Osteoblast (primary cell): ENCODE measurements at places on chromosomes 7 and 10.

GRCh38 chr10:98323221-98324164, 55.5 kb upstream of the LOXL4 start:
- DNase-seq: peak; percentile 94

GRCh38 chr7:123645516-123645915, 10.2 kb upstream of the LMOD2 start:
- DNase-seq: no peak

GRCh38 chr7:15228831-15229230, 326.3 kb upstream of the DGKB start:
- DNase-seq: no peak

- DNase-seq: no peak
These were observed 303.7 kb downstream of the BAMBI start for GRCh38 chr10:28981007-28981406.

DNA sequence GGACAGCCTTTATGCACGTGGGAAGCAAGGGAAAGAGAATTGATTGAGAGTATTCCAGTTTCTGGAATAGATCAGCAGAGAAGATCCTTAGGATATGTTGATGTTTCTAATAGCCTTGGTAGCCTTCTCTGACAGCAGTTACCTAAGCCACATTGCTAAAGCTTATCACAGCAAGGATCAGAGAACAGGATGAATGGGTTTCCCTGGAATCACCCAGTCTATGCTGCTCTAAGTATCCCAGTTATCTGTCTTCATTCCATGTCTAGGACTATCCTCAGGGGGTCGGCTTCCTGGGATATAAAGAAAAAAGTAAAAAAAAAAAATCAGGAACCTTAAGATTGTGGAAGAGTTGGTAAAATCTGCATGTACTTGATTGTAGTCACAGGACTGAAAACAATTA, 352.0 kb upstream of the AKR1E2 start:
- no peak for DNase-seq

- no peak for DNase-seq
These were observed 121.8 kb downstream of the WDR37 start for GRCh38 chr10:1177936-1178335.

DNA sequence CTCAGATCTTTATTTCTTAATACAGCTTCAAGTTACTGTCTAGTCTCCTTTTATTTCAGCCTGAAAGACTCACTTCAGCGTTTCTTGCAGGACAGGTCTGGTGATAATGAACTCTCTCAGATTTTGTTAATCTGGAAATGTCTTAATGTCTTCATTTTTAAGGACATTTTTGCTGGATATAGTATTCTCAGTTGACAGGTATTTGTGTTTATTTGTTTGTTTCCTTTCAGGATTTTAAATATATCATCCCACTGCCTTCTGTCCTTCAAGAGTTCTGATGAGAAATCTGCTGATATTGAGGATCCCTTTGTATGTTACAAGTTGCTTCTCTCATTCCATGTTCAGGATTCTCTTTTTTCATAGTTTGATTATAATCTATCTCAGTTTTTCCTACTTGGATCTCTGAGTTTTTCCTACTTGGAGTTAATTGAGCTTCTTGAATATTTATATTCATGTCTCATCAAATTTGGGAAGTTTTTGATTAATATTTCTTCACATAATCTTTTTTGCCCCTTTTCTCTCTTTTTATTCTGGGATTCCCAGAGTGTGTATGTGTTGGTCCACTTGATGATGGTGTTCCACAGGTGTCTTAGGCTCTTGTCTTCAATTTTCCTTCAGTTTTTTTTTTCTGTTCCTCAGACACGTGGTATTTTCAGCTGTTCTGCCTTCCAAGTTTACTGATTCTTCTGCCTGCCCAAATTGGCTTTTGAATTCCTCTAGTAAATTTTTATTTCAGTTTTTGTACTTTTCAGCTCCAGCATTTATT, 49.9 kb downstream of the PTEN start:
- DNase-seq: no peak

GRCh38 chr10:113979409-113979808, 64.3 kb upstream of the ADRB1 start:
- no peak for DNase-seq

- DNase-seq: no peak
These were observed 290.5 kb upstream of the LRGUK start for GRCh38 chr7:133836666-133837065.

- peak; percentile 91 for DNase-seq
These were observed 1.8 kb downstream of the HNRNPF start for GRCh38 chr10:43407148-43407575.

DNA sequence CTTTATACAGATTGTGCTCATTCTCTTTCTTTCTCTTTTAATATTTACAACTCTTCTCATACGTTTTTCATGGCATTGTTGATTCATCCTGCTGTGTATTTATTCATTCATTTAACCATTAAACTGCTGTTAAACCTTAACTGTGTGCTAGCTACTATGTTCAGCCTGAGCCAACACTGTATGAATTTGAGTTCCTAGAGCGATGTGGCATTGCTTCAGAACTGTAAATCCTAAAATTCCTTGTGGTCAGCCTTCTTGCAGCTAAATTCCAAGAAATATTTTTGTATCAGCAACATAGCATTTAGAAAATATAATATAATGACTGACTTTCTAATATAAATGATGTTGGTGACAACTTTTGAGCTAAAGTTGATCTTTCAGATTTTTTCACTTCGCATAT, 184.7 kb upstream of the FZD1 start:
- DNase-seq: peak; percentile 75

- no peak for DNase-seq
These were observed 36.6 kb downstream of the CD36 start for GRCh38 chr7:80675090-80675489.

GRCh38 chr10:47188156-47188555, 111.8 kb upstream of the GDF10 start:
- no peak for DNase-seq

- no peak for DNase-seq
These were observed 63.6 kb downstream of the PKD1L1 start for GRCh38 chr7:47884675-47885074.

- DNase-seq: no peak
These were observed 368.9 kb downstream of the SORCS1 start for GRCh38 chr10:106795619-106796018.

DNA sequence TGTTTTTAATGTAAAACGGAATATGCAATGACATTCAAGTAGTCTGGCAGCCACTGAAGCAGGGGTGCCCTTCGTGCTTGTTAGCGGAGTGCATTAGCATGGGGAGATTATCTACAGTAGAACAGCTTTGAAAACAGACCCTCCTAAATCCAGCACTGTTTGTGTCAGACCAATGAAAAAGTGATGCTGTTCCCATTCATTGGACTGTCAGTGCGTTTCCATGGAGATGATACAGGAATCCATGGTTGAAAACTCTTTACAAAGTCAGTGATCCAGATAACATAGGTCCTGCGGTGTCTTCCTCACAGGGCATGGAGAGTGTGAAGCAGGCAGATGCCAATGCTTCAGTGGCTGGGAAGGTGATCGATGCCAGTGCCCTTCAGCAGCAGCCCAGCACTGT, 73.6 kb downstream of the ITGB8 start:
- peak; percentile 26 for DNase-seq

DNA sequence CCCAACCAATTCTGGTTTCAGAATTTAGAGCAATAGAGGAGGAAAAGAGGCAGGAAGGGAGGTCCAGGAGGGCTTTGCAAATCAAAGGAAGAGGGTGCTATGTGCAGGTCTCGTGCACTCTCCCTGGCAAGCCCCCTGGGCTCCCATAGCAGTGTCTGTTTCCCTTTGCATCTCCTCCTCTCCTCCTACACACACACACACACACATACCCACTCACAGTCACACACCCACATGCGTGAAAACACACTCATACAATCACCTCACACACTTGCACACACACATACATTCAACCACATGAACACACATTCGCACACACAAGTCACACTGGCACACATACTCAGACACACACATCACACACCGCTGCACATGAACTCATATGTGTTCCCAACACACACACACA, 105.3 kb downstream of the OAT start:
- no peak for DNase-seq

- DNase-seq: no peak
These were observed 294.9 kb downstream of the FGFR2 start for GRCh38 chr10:121303287-121303890.

GRCh38 chr7:4633012-4633411, 49.1 kb upstream of the FOXK1 start:
- peak; percentile 87 for DNase-seq

DNA sequence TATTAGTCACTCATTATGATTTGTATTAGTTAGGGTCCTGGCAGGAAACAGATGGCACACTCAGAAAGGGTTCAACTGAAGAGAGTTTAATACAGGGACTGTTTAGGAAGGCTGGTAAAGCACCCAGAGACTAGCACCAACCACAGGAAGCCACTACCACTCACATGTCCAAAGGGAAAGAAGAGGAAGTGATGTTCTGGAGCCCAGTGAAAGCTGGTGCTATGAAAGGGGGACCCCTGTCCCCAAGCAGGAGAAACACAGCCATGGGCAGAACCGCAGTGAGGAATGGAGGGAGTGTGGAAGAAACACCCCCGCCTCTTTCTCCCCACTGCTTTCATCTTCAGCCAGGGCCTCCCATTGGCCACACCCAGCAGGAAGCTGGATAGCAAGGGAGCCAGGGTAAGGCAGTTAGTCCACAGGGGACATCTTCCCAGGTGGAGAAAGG, 3.2 kb upstream of the VSIR start:
- DNase-seq: no peak

DNA sequence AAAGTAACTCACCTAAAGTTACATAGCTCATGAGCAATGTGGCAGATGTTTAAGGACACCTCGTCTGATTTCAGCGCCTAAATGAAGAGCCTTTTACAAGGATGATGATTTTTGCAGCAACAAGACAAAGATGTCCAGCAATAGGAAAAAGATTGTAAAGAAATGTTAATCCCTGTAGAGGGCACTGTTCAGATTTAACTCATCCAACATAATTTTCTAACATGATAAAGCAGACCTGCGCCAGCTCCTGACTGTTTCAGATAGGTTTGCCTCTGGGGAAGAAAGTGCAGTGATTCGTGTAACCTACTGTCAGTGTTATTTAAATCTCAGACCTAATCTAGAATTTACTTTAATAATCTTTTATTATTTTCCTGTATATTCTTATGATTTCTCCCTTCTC, 595.2 kb downstream of the AUTS2 start:
- peak; percentile 58 for DNase-seq

GRCh38 chr7:22361320-22361719, 4.4 kb upstream of the RAPGEF5 start:
- DNase-seq: no peak

DNA sequence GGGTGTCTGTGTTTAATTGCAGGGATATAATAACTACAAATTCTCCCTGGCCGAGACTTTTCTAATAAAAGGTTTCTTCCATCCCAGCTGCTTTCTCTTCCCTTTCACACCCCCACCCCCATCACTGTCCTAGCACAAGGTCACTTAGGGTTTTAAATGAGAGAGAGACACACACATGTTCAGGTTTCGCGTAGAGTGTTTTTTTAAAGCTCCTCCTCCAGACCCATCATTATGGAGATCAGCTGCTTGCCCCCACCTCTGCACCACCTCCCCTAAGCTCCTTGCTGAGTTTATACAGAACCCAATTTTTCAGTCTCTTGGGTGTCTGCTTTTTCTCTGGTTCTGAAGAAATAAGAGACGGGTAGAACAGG, 18.6 kb downstream of the LRMDA start:
- no peak for DNase-seq

DNA sequence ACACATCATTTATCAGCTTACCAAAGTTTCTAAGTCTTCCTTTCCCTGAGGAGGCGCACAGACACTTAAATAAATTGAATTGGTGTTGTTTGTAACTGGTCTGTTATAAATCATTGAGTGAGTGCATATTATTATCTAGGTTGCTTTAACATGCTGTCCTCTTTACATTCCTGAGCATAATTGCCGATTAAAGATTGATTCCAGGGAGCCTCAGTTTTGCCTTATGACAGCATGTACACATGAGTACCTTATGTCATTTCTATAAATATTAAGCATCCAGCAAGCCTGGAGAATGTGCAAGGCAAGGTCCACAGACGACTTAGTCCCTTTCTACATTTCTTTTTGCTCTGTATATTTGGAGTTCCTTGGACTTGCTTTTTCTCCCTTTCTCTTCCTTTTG, 177.9 kb upstream of the STEAP4 start:
- no peak for DNase-seq

DNA sequence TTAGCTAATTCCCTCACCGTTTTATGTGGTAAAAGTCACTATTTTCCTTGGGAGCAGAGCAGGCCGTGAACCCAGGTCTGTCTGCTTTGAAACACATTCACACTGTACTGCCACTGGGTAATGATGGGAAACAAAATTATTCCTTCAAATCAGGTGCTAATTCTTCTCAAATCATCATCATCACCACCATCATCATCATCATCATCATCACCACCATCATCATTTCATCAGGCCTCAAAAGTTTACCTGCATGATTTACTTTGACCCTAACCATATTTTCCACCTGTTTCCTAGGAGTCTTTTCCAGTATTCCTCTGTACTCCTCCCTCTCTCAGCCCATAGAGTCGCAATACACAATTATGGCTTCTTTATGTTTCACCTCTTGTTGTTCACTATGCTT, 220.5 kb downstream of the GLI3 start:
- DNase-seq: no peak

DNA sequence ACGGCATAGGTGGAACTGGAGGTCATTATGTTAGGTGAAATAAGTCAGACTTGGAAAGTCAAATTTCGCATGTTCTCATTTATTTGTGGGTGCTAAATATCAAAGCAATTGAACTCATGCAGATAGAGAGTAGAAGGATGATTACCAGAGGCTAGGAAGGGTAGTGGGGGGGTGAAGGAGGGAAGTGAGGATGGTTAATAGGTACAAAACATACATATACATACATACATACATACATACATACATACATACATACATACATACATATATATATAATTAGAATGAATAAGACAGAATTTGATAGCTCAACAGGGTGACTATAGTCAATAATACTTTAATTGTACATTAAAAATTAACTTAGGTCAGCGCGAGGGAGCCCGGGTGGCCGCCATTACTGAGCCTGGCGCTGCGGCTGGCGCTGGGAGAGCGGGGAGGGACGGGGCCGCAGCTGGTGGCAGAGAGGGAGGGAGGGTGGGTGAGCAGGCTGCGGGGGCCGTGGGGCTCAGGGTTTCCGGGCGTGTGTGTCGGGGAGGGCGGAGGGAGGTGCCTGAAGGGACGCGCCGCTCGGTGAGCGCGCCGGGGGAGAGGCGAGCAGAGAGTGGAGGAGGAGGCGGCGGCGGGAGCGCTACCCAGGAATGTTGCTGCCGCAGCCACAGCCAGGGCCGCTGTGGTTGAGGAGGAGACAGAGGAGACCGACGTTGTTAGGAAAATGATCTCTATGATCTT, 85.8 kb upstream of the EGFR start:
- peak; percentile 82 for DNase-seq

DNA sequence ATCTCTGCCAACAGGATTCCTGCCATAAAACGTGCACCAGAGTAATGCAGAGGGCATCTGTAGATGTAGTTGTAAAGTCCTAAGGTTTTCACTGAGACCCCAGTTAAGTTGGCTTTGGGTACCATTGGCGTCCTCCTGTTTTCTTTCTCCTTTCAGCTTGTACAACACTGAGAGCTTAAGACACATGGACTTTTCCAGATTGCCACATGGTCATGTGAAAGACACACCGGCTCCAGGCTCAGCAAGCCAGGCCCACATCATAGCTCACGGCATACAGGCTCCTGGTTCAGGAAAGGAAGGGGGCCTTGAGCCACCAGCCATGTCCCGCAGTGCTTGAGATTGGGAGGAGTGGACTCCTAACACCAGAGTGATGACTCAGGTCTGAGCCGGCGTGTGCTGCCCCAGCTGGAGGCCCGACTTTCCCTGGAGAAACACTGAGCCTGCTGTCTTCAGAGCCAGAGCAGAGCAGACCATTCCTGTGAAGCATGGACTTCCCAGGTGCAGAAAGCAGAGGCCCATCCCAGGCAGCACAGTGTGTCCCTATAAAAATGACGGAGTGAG, 252.7 kb downstream of the PRPF18 start:
- peak; percentile 89 for DNase-seq

GRCh38 chr10:126592901-126593300, 77.6 kb downstream of the C10orf90 start:
- no peak for DNase-seq
